ENCODE measurements at places on chromosomes 7 and 10.

GRCh38 chr7:158880973-158881372, 24.6 kb downstream of the DYNC2I1 start:
- no peak for DNase-seq

DNA sequence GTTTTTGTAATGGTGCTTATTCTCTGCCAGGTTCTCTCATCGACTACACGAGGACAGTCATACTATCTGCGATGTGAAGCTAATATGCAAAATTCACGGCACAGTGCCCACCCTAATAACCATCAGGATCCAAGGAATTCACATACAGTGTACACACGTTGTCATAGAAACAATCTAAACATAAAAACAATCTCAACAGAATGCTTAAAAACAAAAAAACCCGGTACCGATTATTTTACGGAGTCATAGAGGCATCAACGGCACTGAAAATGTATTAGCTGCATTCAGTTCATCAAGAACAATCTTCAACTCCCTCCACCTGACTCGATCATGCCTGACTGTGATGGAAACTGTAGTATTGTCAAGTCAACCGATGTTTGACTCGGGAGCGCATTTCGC, 628 bp downstream of the MRPS33 start:
- no peak for DNase-seq

- DNase-seq = no peak
These were observed 1146.6 kb upstream of the C7orf33 start for GRCh38 chr7:147443942-147444341.

GRCh38 chr10:93039721-93040120, 20.9 kb upstream of the CYP26C1 start:
- no peak for DNase-seq

- no peak for DNase-seq
These were observed 23.1 kb upstream of the CTTNBP2 start for GRCh38 chr7:117896339-117896738.

DNA sequence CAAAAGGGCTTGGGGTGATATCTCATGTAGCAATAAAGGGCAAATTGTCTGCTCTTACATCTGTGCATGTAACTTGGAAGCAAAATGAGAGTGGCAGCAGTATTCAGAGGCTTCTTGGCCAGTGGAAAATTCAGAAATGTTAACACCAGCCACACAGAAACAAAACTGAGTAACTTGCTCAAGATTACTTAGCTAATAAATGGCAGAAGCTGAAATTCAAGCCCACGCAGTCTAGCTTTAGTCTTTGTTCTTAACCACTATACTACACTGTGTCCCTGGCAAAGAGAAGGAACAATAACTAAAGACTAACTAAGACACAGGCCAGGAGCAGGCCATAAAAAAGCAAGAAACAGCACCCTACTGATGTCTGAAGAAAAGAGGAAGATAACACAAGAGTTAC, 185.9 kb upstream of the ASAH2 start:
- no peak for DNase-seq

- DNase-seq = no peak
These were observed 42.6 kb downstream of the KIAA1217 start for GRCh38 chr10:24251547-24251946.

GRCh38 chr7:30202671-30203070, 67.9 kb downstream of the MTURN start:
- no peak for DNase-seq

- DNase-seq = no peak
These were observed 12.4 kb downstream of the HIBADH start for GRCh38 chr7:27650283-27650682.

DNA sequence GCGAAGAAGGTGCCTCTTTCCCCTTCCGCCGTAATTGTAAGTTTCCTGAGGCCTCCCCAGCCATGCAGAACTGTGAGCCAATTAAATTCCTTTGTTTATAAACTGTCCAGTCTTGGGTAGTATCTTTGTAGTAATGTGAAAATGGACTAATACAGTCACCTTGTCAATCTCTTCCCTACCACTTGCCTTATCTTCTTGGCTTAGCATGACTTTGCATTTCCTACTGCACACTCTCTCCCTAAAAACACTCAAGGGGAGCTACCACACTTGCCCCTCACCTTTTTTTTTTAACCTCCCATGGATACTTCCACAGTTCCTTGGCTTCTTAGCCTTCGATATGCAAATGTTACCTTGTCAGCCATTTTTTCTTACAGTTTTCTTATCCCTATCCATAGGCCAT, 7.4 kb upstream of the CDK6 start:
- DNase-seq = no peak

- DNase-seq = no peak
These were observed 30.1 kb downstream of the APBB1IP start for GRCh38 chr10:26468291-26468690.

DNA sequence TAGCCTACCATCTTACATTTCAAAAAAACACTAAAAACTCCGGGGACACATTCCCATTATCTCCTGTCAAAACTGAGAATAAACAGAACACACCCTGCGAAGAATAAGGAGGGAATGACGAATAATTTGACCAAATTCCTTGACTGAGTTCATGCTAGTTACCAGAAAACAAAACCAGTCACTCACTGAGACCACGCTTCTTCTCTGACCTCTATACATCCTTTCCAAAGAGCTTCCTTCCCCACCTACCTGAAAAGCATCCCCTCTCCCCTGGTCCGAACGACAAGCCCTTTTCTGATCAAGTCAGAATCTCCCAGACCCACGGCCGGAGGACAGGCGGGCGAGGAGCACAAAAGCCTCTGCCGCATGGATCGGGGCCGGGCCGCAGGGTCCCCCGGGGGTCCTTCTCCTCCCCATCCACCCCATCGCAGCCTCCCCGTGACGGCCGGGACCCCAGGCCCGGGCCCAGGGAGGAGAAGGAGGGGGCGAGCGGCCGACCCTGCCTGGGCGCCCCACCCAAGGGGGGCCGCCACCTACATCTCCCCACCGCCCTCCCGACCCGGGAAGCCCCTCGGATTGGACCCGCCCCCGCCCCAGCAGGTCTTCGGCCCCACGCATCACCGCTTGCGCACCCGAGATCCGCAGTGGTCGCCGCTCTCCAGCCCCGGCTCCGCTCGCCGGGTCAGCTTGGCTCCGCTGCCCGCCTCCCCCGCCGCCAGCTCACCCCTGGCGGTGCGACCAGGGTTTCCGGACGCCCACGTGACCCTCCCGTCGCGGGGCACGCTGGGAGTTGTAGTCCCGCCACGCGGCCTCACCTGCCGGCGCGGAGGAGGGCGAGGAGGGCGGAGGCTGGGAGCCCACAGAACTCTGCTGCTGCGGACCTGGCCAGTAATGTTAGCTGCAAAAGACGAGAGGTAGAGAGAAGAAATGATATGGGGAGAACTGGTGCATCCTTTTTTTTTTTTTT, at the start of gene SLC37A3:
TSS of gene SLC37A3 (minus strand) at position 747 of the 967 bp plus-strand sequence. CDS start 16,004 bp downstream, outside the sequence.
- no peak for DNase-seq

DNA sequence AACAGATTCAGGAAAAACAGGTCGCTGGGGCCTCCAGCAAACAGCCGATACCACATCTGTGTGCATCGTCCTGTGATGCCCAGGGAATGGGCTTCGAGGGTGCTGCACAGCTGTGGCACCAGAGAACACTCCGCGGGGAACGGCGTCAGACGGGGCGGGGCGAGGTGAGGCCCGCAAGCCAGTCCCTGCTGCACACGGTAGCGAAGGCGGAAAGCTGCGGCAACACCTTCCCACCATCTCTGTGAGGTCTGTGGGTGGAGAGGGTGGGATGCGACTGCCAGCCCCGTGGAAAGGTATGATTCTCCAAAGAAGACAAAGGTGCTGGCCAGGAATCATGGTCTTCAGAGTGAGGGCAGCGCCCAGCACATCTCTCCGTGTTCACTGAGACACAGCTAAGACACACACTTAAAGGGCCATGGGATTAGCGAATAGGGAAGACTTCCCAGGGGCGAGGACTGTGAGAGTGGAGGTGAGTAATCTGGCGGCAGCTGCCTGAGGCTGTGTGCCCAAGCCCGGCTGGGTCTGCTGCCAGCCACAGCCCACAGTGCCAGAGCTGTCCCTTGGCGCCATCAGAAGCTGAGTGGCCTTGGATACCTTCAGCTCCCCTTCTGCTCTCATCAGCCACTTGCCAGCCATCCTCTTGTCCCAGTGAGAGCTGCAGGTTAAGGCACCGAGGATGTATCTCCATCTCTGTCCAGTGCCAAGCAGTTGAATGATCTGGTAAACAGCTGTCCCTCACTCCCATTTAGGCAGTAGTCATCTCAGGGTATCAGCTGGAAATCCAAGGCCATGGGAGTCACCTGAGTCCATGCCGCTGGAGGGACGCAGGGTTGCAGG, 17.6 kb downstream of the PRKAG2 start:
- no peak for DNase-seq

DNA sequence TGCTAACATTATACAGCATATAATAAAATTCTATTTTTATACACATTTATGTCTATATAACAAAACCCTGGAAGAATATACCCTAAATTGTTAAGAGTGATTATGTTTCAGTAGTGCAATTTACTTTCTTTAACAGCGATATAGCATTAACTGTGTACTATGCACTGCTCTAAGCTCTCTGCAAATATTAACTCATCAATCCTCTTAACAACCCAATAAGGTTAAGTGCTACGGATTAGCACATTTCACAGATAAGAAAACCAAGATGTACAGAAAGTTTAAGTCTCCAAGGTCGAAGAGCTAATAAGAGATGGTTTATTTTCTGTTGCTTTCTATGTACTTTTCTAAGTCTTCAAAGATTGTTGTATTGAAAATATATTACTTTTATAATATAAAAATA, 95.8 kb downstream of the SEMA3C start:
- no peak for DNase-seq

DNA sequence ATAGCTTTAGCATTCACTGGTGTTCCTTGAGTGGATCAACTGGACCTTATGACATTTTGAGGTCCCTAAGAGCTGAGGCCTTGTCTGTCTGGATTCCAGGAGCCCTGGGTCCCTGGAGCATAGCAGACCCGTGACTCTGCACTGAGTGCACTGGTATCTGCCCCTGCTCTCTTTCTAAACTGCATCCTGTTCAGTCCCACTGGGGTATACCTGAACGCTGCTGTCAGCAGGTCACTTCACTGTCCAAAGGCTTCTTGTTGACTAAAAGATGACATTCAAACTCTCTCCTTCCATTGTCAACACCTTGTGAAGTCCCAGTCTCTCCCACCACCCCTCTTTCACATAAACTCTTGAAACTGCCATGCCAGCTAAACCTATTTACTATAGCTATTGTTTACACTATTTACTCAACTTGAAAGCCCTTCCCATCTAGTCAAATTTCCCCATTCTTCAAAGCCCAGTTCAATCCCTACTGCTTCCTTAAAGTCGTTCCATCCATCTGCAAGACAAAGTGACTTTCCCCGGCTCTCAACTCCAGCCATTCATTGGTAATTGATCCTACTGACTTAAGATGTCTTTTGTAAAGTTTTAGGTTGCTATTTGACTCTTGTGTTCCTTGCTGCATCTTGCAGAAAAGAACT, 523.3 kb downstream of the KCNMA1 start:
- DNase-seq = no peak

- no peak for DNase-seq
These were observed 15.1 kb upstream of the SH3PXD2A start for GRCh38 chr10:103870516-103870915.

- DNase-seq = no peak
These were observed 7.3 kb upstream of the ZNF777 start for GRCh38 chr7:149468208-149468607.

GRCh38 chr7:36895192-36895591, 170.9 kb upstream of the AOAH start:
- no peak for DNase-seq

- DNase-seq = no peak
These were observed 9.5 kb upstream of the TRPV6 start for GRCh38 chr7:142894985-142895593.

DNA sequence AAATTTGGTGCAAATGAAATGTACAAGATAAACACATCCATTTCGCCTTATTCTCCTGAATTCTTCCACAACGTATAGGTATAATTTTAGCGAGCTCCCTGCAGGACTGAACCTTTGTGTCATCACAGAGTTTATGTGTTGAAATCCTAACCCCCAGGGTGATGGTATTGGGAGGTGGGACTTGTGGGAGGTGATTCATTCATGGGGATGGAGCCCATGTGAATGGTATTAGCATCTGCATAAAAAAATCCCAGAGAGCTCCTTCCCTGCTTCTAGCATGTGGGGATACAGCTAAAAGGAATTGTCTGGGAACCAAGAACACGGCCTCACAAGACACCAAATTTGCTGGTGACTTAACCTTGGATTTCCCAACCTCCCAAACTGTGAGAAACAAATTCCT, 741.4 kb upstream of the VSTM2A start:
- DNase-seq = no peak

DNA sequence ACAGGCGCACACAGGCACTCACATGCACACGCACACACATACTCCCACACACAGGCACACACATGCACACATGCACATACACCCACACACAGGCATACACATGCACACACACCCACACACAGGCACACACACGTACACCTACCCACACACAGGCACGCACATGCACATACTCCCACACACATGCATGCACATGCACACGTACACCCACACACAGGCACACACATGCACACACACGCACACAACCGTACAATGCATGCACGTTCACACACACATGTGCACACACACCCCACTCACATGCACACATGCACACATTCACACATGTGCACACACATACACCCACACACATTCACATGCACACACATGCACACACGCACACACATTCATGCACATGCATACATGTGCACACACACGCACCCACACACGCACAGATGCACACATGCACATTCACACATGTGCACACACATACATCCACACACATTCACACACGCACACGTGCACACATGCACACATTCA, 59.3 kb downstream of the MKI67 start:
- no peak for DNase-seq

DNA sequence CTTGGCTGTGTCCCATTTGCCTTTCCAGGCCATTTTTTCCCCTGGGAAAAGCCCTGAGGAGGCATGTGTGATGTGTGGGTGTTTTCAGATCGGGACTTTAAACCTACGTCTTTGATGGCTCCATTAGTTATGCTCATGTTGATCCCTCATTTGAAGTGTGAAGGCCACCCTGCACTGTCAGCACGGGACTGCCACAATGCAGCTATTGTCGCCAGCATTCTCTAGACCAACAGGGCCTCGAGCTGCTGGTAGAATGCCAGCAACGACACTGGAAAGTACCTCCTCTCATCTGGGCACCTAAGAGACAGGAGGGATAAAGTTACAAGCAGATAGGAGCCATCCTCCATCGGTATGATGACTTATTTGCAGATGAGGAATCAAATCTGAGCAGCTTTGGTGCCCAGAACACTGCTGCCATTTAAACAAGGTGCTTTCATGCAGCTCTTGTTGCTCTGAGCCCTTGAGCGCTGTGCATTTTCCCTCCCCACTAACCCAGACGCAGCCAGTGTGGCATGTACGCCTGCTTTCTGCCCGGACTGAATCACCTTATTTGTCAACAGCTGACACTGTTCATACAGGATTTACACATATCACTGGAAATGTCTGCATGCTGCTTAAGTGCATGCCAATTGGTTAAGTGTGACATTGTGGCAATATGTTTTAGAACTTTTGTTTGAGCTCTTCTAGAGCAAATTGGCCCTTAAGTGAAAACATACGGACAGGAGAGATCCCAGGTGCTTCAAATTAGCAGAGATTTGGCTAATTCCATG, 175.0 kb upstream of the PITRM1 start:
- DNase-seq = no peak

DNA sequence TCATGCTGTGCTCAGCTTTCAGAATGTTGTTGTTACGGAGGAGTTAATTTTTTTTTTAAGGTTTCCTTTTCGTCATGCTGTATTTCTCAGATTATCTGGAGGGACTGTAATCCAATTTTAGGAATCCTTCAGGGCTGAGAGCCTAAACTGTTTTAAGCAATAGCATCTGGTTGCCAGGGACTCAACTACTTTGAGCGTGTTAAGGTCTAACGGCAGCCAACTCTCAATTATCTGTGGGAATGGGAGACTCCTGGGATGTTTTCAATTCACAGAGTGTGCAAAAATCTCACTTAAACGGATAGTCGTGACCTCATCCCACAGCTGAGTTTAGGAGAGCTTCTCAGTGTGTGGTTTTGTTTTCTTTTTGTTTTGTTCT, 291.7 kb downstream of the AUTS2 start:
- DNase-seq = no peak

Data from brain pericyte (primary cell).